ENCODE measurements at places on chromosomes 7 and 10.

GRCh38 chr7:50793947-50794570 lies 11.4 kb upstream of the GRB10 start:
- no peak for DNase-seq

GRCh38 chr10:106741006-106741530 lies 423.4 kb downstream of the SORCS1 start:
- no peak for DNase-seq

DNA sequence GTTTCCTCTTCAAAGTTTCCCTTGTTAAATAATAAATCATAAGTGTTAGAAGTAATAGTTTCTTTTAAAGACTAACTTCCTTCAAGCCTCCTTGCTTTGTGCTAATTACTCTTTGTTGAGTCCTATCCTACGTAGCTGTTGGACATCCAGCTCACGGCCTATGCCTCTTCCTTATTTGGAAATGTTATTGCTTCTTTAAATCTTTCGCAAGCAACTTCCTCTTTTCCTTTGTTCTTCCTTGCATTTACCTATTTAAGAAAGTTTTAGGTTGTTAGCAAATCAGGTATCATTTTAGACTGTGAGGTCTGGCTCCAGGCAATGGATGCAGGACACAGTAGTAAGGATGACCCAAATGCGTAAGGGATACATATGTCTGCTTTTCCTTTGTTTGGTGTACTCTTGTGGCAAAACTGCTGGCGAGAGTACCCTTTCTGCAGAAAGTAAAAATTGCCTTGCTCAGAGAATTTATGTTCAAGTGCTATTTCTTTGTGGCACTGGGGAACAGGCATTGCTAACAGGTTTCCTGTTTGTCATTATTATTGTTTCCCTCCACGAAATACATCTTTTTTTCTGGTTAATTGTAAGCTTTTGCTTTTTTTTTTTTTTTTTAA lies 110.5 kb downstream of the DYNC2I1 start:
- no peak for DNase-seq

GRCh38 chr10:52004342-52004949 lies 305.1 kb upstream of the CSTF2T start:
- peak; percentile 74 for DNase-seq

GRCh38 chr7:84462259-84462658 lies 267.7 kb upstream of the SEMA3A start:
- DNase-seq = no peak

- DNase-seq = no peak
These were observed 101.5 kb downstream of the GRM3 start for GRCh38 chr7:86745013-86745745.

GRCh38 chr10:48657416-48657815 lies 27.3 kb upstream of the WDFY4 start:
- no peak for DNase-seq

DNA sequence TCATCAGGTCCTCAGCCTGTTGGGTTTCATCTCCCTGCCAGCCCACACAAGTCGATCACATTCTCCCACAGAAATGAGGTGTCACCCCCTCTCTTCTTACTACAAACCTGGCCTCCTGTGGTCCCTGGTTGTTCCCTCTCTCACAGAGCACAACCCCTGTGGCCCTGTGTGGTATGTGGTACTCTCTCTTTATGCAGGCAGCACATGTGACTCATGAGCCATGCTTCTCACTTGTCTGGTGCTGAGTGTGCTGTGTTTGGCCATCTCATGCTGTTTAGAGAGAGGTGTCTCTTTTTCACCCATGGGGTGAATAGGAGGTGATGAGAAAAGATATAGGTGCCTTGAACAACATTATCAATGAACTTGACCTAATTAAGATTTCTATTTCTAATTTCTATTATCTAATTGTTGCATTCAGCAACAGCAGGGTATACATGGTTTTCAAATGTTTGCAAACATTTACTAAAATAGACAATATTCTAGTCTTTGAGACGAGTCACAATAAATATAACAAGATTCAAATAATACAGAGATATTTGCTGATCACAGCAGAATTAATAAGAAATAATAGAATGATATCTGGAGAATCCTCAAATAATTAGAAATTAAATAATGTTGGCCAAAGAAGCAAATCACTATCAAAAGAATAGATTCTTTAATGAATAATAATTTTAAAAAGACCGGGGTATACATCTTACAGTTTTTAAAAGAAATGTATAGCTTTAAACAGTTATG lies 633.8 kb upstream of the IGFBP3 start:
- DNase-seq = no peak

DNA sequence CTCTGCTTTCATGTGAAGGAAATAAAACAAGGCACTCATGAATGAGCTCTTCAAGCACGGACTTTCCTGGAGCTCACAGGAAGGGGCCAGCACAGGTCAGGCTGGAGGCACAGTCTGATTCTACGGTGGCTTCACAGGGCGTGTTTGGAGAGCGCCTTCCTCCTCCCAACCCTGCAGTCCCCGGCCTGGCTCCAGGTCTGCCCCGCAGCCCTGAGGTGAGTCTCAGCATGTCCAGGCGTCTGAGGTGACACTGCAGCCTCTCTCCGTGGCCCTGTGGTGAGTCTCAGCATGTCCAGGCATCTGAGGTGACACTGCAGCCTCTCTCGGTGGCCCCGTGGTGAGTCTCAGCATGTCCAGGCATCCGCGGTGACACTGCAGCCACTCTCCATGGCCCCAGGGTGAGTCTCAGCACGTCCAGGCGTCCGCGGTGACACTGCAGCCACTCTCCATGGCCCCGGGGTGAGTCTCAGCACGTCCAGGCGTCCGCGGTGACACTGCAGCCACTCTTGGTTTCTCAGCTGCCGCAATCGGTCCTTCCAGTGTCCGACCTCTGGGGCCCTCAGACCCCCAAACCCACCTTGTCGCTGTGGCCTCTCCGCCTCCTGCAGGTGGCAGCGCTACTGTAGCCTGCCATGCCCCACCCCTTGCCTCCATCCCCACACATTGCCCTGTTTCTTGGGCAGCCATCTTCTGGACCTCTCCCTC lies 381.7 kb downstream of the DNAJB6 start:
- no peak for DNase-seq
